ENCODE measurements at places on chromosomes 2 and 18.

- no peak for DNase-seq
Observed at GRCh38 chr2:163625632-163626031, 110.2 kb downstream of the FIGN start.

- DNase-seq = no peak
Observed at GRCh38 chr2:108161298-108161697, 78.5 kb upstream of the SULT1C3 start.

GRCh38 chr18:51330148-51330547 is 132.7 kb upstream of the MEX3C start:
- no peak for DNase-seq

DNA sequence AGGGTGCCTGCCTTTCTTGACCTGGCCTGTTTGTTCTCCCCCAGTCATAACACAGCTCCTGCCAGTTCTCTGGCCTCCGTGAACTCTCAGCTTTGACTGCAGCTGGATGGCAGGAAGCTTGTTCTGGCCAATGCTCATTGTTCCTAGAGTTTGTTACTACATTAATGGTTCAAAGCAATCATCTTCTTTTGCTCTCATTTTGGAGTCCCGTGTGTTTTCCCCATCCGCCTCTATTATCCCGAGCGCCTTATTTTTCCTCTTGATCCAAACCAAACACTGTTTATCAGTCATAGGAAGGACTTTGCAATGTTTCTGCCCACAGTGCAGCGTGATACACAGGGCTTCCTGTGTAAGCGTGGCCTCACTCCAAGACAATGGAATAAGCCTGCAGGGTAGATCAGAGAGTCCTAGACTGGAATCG is 184.3 kb upstream of the APCDD1 start:
- no peak for DNase-seq

GRCh38 chr2:194705398-194705797 is 951.6 kb upstream of the SLC39A10 start:
- no peak for DNase-seq

- no peak for DNase-seq
Observed at GRCh38 chr18:48855422-48856377, 95.1 kb downstream of the SMAD7 start.

DNA sequence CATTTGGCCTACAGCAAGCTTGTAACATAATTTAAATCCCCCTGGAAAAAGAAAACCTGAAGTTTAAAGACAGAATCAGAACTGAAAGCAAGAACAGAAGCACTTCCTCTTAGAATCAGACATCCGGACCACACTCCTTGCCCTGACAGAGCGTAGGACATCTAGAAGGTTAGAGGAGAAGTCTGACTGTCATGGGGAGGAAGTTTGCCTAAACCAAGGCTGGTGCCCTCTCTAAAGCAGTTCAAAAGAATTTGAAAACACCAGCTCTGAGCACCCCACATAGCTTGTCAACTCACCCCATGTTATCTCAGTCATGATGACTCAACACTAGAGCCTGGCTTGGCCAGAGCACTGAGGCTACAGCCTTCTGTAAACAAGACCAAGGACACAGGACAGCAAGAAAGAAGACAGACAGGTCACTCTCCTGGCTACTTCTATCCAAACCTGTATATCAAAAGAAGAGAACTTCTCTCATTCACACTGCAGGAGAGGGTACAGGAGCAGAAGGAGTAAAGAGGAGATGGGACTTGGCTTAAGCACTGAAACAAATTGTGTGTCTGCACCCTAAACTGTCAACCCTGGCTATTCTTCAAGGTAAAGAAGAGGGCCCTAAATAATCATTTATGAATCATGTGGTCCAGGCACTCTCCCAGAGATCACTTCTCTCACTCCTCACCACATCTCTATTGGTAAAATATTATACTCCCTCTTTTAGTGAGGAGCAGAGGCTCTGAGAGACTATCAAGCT is 198.6 kb downstream of the MEMO1 start:
- DNase-seq = no peak

GRCh38 chr2:63827749-63828148 is 13.9 kb upstream of the UGP2 start:
- DNase-seq = no peak

GRCh38 chr2:44939106-44940048 is 2.1 kb upstream of the SIX3 start:
- DNase-seq = no peak

Measured in NCI-H2029 treated with DMSO at 0.1 percent for 48 hours (cell line).